Stimulated activated CD4-positive, alpha-beta T cell treated with anti-CD3 and anti-CD28 coated beads, Interleukin-4, amount 100 ng/mL, for 4 hours (primary cell): ENCODE measurements at places on chromosomes 3 and 15.
A peak's percentile ranks its signal among the peaks of the same experiment; 100 is the strongest.

DNA sequence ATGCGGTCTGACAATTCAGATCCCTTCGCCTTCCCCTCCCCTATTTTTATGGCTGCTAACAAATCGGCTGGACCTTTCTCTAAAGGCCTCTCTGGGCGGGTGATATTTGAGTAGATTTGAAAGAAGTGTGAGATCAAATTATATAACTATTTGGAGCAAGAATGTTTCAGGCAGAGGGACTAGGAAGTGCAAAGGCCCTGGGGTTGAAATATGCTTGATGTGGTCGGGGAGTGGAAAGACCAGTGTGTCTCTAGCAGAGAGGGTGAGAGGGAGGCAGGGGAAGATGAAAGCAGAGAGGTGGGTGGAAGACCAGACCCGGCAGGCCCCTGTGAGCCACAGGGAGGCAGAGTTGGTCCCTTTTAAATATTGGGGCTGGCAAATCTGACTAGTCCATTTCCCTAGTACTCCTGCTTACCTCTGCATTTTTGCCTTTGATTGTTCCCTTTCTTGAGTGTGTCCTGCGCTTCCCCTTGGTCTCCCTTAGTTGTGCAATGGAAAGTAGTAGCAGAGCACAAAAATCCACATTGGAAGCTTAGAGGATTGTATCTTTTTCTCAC is 32.3 kb downstream of the SLCO3A1 start:
- peak; percentile 17 for DNase-seq

- DNase-seq: no peak
Observed at GRCh38 chr3:66338927-66339326, 118.1 kb downstream of the SLC25A26 start.

GRCh38 chr3:138157743-138158142 is 17.0 kb downstream of the DBR1 start:
- DNase-seq: no peak

DNA sequence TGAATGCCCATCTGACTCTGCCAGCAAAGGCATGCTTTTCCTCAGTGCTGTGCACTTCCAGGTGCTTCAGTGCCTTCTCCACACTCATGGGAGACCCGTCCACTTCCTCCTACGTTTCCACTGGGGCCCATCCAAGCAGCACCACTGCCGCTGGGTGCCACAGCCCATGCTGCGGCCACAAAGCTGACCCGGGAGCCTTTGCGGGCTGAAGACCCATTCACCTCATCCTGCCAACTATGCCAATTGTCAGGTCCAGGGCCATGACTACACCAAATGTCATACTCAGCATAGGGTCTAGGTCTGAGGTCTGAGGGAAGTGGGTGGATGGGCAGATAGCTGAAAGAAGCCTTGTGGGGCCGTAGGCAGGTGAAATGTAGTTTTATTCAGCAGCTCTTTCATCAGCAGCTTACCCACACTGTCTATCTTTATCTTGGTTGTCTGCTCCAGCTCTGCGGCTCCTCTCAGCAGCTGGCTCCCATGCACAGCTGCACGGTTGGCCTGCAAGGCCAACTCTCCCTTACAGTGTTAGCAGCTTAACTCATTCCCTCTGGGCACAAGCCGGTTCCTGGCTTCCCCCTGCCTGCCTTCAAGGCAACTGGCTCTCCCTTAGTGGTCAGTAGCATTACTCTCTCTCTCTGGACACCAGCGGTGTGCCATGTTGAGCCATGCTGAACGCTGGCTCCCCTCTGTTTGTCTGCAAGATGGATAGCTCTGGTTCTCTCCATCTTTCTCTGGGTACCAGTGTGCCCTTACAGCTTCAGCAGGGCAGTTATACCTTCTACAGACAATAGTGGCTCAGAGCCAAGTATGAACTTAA is 63.7 kb upstream of the SIAH2 start:
- no peak for DNase-seq

DNA sequence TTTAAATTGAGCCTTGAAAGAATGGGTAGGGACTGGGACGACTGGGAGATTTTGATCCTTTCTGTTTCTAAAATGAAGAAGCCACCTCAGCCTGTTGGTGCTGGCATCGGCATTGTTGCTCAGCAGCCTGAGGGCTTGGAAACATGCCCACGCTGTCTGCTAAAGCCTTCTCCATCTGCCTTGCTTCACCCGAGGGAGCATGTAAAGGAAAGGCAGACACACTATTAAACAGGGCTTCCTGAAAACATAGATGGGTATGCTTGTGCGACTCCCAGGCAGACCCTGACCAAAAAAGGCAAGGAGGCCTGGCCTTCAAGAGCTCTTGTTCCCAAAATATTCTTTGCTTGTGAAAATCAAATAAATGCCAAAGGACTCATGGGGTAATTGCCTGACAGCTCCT is 84.2 kb upstream of the SLC4A7 start:
- DNase-seq: no peak

- no peak for DNase-seq
Observed at GRCh38 chr3:29690686-29691353, 409.9 kb downstream of the RBMS3 start.

- DNase-seq: no peak
Observed at GRCh38 chr3:195254454-195255175, 16.3 kb downstream of the XXYLT1 start.

GRCh38 chr15:69435985-69436384 is 16.6 kb upstream of the RPLP1 start:
- no peak for DNase-seq

DNA sequence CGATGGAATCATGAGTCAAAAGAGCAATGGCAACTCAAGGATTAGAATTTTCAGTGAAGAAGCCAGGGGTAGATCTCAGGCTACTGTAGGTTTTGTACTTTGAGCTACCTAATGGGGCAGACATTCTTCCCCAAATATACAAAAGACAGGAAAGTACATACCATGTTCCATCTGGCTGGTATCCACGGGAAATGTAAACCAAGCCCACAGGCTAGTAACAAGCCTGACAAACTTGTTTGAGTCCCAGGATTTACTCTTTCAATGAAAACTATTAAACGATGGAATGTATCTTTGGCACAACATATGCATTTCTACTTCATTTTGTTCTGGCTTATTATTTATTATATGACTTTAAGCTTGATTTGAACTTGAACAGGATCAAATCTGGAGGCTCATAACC is 44.2 kb upstream of the GOLIM4 start:
- DNase-seq: no peak

GRCh38 chr3:152961323-152961722 is 126.4 kb downstream of the P2RY1 start:
- DNase-seq: no peak

- no peak for DNase-seq
Observed at GRCh38 chr3:59873576-59874230, 823.9 kb upstream of the CFAP20DC start.

- no peak for DNase-seq
Observed at GRCh38 chr3:98900265-98901118, 1.0 kb downstream of the DCBLD2 start.

- no peak for DNase-seq
Observed at GRCh38 chr3:170205302-170205701, 16.9 kb upstream of the PRKCI start.

DNA sequence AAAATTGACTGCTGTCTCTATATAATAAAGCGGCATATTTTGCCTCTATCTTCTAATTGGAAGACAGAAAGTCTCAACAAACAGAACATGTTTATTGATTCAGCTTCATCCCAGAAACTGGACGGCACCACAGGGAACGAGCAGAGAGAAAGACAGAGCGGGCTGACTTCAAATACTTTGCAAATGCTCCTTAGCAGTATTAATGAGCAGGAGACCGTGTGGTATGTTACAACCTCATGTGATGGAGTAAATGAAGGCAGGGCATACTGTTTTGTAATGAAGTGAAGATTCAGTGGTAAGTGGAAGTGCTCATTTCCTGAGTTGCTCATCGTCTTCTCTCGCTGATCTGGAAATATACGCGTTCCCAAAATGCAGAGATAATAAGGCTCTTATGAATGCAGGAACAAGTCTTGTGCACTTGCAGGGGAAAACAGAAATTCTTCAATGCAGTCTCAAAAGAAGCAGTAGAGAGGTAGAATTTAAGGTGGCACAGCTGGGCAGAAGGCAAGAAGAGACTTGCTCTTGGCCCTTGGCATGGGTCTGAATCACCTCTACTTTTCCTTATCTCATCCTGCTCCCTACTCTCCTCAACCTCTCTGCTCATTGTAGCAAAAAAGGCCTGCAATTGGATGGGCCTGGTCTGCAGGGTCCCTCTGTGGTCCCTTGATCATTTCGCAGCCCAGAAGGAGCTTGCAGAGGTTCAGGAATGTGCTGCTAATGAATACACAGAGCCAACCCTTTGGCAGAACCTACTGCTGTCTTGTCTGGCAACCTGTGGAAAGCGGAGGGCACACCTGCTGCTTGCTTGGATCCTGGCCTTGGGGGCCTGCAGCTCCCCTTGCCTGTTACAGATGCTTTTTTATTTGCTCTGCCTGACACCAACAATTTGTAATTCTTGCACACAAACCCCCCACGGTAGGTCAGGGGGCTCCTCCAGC is 604.9 kb upstream of the CFAP20DC start:
- no peak for DNase-seq

DNA sequence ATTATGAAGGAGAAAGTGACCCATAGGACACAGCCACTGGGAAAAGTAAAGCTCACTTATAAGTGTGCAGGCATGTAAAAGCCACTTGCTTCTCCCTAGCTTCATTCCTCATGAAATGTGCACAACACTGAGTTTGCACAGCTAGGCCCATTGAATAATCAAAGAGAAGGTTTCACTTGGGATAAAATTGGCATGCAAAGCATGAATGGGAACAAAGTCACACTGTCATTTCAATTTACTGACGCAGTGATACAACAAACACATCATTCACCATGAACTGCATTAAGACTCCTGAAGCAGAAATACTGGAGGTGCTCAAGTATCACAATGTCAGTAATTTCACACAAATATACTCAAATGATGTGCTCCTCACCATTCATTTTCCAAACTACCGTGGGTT is 61.1 kb downstream of the KCNMB2 start:
- no peak for DNase-seq

DNA sequence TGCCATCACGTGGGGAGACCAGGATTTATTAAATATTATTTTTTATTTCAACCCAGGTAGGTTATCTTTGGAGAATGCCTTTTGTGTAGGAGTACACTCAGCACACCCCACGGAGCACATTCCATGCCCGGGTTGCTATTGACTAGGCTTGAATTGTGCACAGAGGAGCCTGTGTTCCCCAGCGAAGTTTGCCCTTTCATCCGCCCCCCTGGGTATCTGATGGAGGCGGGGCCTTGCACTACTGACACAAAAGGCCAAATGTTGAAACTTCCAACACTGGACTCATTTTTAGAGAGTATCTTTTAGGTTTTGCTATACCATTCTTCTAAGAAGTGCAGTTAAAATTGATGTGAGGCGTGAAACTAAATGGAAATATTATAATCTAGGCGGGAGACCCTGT is 39.3 kb upstream of the PPP4R2 start:
- DNase-seq: no peak

DNA sequence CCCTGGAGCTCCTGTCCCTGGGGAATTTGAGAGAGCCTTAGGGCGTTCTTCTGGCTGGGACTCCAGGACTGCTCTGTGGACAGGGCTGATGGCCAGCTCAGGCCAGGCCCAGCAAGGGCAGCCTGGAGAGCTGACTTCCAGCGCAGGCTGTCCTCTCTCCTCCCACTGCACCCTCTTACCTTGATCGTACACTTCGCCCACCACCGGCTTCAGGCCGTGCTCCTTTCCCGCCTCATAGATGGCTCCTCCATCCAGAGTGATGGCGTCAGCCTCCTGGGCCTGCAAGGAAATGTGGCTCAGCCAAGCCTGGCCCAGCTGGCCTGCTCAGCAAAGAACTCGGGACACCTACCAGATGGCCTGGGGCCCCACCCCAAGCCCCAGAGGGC is 3.1 kb downstream of the MELTF start:
- DNase-seq: no peak

GRCh38 chr3:100956276-100956675 is 36.9 kb downstream of the ABI3BP start:
- DNase-seq: no peak

DNA sequence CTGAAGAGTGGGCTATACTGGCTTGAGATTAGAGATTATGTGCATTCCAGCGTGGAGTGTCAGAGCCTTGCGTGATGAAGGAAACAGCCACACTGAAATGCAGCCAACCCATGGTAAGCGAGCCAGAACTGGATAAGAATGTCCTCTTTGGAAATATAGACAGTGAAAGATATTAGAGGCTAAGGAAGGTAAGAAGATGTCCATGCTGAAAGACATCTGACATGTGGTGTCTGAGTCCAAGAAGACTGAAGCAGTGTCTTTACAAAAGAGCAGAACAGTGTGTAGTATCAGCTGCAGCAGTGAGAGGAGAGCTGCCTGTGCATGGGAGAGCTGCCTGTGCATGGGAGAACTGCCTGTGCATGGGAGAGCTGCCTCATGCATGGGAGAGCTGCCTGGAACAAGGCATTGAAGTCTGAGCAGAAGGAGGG is 672.2 kb downstream of the DIPK2A start:
- no peak for DNase-seq

DNA sequence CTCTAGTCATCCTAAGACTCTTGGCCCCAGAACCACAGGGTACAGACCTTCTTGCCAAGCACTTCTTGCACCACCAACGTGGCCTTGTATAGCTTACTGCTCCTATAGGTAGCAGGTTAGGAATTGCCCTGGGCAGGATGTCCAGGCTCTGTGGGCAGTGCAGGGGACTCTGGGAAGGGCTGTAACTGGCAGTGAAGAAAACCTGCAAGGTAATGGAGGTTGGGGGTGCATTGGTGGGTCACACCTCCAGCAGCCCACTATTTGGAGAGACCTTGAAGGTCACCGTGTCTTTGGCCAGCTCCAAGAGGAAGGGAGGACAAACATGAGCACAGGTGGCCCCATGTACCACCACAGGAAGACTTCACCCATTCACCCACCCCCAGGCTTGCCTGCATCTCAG is 21.3 kb upstream of the XYLB start:
- DNase-seq: no peak

- no peak for DNase-seq
Observed at GRCh38 chr15:98983334-98983733, 24.3 kb downstream of the PGPEP1L start.

DNA sequence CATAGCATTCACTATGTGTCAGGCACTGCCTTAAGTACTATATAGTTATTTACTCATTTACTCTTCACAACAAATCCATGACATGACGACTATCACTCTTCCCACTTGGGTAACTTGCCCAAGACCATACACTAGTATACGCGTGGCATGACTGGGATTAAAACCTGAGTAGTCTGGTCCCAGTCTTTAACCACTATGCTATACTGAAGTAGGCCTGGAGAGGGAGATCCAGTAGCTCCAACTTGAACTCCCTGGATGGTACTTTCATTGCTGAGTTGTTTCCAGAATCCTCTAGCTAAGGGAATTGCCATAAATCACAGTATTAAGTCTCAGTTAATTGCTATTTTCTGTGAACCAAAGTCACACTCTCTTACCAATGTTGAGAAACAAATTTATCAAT is 116.2 kb upstream of the LSAMP start:
- no peak for DNase-seq
